ENCODE measurements at places on chromosomes 4 and X.

- peak; percentile 76 for DNase-seq
Observed at GRCh38 chr4:7803992-7804755, 135.5 kb downstream of the AFAP1 start.

GRCh38 chr4:161252520-161253141, 911.2 kb downstream of the FSTL5 start:
- no peak for DNase-seq

DNA sequence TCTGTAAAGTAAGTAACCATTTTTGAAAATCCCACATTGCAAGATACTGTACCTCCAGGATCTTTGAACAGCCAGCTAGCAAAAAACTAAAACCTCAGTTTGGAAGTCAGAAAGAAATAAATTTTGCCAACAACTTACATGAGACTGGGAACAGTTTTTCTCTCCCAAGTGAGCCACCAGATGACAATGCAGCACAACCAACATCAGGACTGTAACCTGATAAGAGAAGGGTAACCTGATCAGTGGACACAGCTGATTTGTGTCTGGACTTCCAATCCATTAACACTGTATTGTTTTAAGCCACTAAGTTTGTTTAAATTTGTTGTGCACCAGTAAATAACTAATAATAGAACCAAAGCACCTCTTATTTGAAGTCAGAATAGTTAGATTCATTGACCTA, 923.3 kb downstream of the FAT4 start:
- no peak for DNase-seq

DNA sequence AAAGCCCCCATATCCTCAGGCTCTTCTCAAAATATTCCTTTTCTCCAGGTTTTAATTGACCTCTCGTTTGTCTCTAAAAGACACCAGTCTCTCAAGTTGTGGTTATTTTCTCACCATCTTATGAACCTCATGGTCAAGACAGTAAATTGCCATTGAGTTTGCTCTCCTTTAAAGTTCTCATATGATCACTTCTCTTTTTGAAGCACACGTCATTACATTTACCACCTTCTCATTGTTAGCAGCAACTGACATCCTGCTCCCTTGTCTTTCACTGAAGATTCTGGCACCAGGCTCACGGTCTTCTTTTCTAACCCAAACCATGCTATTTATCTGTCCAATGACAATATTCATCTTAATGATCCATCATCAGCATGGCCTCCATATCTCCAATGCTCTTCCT, 324.2 kb downstream of the TMA16 start:
- DNase-seq: no peak

DNA sequence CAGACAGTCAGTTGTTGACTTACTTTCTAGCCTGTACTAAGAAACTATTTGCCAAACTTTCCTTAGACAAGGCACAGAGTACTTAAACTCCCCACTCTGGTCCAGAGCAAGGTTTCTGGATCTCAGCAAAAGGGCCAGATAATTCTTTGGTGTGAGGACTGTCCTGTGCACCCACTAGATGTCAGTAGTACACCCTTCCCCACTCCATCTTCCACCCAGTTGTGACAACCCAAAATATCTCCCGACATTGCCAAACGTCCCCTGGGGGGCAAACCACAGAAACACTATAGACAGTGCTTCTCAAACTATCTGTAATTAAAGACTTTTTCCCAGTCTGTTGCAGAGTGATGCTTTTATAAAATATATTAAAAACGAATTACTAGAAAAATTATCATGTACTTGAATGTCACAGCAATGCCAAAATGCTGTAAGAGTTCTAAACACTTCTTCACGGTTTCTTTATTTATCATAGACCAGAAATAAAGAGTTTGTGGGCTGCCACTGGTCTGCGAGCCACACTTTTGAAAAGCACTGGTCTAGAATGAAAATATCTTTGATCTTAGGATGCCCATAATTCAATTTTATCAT, 203.5 kb downstream of the PRDM5 start:
- DNase-seq: no peak

GRCh38 chr4:152935143-152935542, 980 bp upstream of the FHDC1 start:
- DNase-seq: no peak

DNA sequence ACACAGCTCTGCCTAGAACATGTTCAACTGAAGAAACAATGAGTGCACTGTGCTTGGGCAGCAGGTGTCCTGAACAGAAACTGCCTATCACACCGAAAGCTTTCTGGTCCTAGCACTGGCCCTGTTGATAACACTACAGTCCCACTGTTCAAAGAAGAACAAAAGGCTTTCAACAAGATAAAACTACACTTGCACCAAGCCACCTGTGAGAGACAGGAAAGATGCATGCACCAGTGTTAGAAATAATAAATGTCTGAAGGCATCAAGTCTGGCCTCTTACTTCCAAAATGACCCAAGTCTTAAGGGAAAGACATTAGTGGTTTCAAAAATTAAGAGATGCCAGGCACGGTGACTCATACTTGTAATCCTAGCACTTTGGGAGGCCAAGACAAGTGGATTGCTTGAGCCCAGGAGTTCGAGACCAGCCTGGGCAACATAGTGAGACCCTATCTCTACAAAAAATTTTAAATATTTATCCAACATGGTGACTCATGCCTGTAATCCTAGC, 68.7 kb downstream of the APBB2 start:
- DNase-seq: no peak

GRCh38 chrX:41250867-41251266, 83.1 kb upstream of the DDX3X start:
- no peak for DNase-seq

DNA sequence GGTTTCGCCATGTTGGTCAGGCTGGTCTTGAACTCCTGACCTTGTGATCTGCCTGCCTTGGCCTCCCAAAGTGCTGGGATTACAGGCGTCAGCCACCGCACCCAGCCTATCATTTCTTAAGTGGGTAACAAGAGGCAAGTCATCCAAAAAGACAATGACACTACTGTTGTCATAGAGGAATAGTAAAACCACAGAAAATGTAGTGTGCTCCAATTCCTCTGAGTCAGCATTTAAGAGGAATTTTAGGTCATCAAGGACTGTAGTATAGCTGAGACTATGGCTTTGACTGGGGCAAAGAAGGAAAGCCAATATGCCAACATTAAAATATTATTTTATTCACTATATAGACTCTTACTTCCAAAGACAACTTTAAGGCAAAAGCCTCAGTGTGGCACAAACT, 48.4 kb downstream of the ATP8A1 start:
- no peak for DNase-seq

DNA sequence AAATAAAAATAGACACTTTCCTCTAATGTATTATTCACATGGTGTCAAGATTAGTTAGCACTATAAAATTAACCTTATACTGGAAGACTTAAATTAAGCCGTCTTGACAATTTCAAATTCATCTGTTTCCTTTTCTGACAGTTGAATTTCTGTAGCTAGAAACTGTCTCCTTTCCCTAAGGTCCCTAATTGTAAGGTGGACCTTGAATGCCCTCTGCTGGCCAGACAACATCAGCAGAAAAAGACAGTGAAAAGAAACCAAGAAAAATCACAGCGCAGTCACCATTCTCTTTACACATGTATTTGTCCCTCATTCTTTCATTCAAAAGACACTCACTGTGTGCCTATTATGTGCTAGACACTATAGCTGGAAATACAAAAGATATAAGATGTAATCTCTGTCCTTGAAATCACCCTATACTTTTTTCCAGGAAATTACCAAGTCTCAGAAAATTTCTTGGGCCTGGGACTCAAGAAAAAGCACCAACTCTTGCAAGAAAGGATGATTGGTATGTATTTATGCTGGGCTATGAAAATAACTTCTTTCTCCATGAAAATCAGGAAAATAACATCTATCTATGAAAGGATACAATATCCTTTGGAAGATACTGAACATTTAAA, 32.7 kb upstream of the AMBN start:
- DNase-seq: no peak

- DNase-seq: no peak
Observed at GRCh38 chr4:25884031-25884782, 21.4 kb upstream of the SEL1L3 start.

- DNase-seq: no peak
Observed at GRCh38 chr4:1249731-1250526, 999 bp upstream of the CTBP1 start.
